Left lung (tissue), 14 donors: ENCODE measurements at places on chromosomes 1 and 21. TPM values are rescaled to one million over a fixed set of nuclear protein-coding genes. Genes with fewer than 3 reads are reported as not detected.

GRCh38 chr1:7233646-7234470, 448.6 kb downstream of the CAMTA1 start:
- no peak for DNase-seq

DNA sequence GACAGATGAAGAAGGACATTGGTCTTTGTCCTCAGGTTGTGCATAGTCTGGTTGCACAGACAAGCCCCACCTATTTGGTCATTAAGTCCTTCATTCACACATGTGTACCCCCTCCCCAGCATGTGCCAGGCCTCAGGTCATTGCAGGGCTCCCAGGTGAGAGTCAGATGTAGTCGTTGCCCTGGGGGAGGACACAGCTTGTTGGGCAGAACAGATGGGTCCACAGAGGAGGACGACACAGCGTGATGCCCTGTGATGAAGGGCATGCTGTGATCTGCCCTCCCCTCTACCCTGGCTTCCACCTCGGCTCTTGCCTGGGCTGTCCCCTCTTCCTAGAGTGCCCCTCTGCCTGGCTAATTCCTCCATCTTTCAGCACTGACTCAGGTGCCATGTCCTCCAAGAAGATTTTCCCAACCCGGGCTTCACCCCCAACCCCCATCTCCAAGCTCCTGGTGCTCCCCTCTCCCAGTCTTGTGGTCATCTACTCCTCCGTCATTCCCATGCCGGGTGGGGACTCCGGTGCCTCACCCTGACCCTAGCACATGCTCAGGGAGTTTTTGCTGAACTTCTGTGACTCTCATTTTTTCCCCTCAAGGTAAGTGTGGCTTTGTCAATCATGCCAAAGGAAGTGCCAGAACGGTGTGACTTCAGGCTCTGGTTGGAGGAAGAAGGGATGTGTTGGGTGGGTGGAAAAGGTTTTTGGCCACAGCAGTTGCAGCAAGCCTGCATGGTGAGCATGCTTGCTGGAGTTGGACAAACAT, 220.5 kb downstream of the FOXD2 start:
- DNase-seq: no peak

- no peak for DNase-seq
Observed at GRCh38 chr21:25929856-25930520, 195.2 kb downstream of the GABPA start.

DNA sequence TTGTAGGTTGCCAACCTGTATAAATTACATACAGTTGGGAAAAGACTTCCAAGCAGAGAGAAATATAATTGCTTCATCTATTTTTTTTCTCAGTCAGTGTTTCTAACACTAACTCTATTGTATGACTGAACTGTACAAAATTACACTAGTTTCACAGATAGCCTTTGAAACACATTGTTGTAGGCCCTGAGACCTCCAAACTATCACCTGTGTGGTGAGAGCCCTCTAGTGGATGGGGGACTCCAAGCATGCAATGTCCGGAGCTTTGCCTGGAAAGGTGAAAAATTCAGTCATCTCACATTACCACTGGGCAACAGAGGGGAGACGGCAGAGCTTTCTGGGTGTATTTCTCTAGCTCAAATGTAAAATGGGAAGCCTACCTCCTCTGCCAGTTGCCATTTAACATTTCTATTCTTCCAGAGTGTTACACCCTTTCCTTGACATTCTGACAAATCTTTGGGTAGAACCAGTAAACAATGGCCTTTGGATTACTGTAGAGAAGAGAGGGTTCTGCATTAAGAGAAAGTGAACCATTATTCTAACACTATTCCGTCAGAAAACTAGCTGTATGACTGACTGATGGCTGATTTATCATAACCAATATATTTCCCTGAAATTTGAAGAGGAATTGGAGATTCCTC, 212.2 kb downstream of the LYPLAL1 start:
- no peak for DNase-seq

GRCh38 chr1:15735304-15736037, 587 bp upstream of the SLC25A34 start:
- no peak for DNase-seq

DNA sequence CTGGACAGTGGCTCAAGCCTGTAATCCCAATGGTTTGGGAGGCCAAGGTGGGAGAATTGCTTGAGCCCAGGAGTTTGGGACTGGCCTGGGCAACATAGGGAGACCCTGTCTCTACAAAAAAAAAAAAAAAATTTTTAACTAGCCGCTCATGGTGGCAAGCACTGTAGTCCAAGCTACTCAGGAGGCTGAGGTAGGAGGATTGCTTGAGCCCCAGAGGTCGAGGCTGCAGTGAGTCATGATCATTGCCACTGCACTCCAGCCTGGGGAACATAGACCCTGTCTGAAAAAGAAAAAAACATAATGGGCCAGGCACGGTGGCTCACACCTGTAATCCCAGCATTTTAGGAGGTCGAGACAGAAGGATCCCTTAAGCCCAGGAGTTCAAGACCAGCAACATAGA, 5.3 kb downstream of the SPATC1L start:
- no peak for DNase-seq

- no peak for DNase-seq
Observed at GRCh38 chr1:29783508-29784275, 547.4 kb downstream of the PTPRU start.

GRCh38 chr1:174262349-174263241, 103.3 kb downstream of the RABGAP1L start:
- DNase-seq: no peak

TMEM81 gene
- total RNA-seq: 3.6 TPM

GJA9 gene
- 0.15 TPM for total RNA-seq
